Kidney tubule cell (primary cell): ENCODE measurements at places on chromosomes 3 and 15.

DNA sequence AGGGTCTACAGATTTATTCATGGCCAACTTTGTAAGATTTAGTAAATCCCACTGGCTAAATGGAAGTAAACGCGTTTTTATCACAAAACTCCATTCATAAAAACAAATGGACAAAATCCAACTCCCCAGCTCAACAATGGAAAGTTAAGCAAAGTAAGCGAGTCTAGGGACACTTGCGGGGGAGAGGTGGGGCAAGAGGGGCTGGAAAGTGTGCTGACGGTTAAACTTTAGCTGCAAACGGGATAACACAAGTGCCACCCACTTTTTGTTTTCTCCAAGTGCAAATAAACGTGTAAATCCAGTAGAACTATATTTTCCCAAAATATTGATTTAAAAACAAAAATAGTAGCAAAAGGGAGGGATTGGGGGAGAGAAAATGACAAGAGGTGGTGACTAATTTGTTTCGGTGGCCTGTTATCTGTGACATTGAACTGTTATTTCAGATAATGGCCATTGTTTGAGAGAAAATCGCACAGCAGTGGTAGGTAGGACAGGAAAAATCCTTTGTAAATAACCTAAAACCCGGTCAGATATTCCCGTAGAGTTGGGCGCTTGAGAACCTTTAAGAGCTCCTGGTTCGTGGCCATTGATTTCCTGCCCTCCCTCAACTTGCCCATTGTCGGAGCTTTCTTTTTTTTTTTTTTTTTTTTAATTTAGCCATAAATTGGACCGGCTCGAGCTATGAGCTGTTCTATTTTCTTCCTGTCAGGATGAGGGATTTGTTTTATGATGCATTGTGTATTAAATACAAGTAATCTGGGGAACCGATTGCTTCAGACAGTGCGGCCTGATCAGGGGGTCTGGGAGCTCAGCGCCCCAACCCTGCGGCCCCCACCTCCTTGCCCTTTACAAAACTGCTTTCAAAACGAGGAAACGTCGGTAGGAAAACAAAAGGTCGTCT, 514.8 kb downstream of the MECOM start:
- DNase-seq = peak; percentile 22

GRCh38 chr15:56460947-56461346, 4.0 kb downstream of the MNS1 start:
- DNase-seq = no peak

GRCh38 chr3:151501171-151501922, 40.5 kb upstream of the IGSF10 start:
- no peak for DNase-seq

- DNase-seq = no peak
Measured at GRCh38 chr3:122660297-122660974, 20.2 kb upstream of the PARP14 start.

DNA sequence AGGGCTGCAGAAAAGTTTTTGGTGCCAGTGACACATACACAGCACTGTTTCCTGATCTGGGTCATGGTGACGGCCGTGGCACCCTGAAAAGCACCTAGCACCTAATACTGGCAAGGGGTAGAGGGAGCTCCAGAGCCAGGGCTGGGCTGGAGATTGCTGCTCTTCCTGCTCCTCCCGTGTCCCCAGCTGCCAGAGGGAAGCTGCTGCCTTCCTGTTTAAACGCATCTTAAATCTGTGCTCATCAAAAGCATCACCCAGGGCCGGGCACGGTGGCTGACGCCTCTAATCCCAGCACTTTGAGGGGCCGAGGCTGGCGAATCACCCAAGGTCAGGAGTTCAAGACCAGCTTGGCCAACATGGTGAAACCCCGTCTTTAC, 156.7 kb upstream of the MEF2A start:
- peak; percentile 82 for DNase-seq

DNA sequence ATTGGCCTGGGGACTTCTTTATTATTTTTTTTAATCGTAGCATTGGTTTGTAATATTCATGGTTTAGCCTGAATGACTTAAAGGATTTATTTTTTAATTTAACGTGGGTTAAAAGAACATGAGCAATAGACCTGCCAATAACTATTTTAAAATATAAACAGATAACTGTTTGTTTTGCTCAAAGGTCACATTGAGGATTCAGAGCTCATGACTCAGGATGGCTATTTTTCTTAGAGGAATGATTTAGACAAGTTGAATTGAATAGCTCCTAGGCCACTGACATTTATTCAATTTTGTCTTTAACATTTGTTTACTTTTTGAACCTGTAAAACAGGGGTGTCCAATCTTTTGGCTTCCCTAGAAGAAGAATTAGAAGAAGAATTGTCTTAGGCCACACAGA, 68.5 kb downstream of the ITPR1 start:
- DNase-seq = no peak

- DNase-seq = peak; percentile 52
Measured at GRCh38 chr3:128537091-128537703, 44.2 kb upstream of the GATA2 start.
